NCI-H1436 (cell line): ENCODE measurements at places on chromosomes 4 and X.

- no peak for DNase-seq
Measured at GRCh38 chrX:31219174-31219573, 147.3 kb upstream of the FTHL17 start.

DNA sequence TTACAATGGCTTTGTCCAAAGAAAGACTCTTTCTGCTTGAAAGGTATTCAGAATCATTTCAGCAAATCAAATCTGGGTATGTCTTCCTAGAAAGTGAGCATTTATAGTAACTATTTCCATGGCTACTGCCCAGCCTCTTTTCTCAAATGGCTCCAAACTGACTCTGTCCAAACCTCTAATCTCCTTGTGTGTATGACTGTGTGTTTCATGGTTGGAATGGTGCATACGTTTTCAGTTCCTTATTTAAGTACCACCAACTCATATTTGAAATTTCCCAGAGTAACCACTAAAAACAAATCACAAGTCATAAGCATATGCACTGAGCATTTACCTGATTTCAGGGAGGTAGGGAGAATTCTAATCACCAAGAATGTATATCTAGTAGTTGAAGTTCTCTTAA, 106.0 kb downstream of the TMEM144 start:
- DNase-seq = no peak

DNA sequence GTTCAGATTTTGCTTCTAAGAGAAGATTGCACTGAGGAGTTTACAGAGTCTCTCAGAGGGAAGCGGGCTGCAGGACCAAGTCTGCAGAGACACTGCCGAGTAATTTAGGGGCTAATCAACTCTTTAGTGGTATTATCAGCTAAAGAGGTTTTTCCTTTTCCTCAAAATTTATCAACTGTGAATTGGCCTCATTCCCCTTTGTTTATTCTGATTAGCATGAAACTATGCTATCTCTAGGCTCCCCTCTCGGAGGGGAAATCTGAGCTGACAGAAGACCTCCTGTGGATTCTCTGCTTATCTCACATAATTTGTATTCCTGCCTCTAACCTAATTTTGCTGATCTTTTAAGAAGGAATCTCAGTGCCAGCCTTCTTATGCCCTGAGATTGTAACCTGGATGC, 201.0 kb downstream of the DCTD start:
- no peak for DNase-seq

DNA sequence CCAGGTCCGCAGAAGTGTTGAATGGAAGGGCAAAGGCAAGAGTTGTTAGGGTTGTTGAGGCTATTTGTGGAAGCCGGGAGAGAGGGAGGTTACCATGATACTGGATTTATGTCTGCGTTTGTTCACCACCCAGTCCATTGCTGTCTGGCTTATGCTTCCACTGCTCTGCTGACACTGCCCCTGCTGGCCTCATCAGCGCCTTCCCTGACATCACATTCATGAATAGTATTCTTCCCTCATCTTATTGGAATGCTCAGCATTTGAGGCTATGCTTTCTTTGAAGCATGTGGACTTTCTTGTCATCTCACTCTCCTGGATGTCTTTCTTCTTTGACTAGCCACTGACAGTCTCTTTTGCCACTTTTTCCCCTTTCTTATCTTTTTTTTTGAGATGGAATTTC, 10.3 kb downstream of the GNL3L start:
- DNase-seq = no peak

- no peak for DNase-seq
Measured at GRCh38 chr4:8319731-8320385, 50.3 kb downstream of the HTRA3 start.

GRCh38 chrX:116009861-116010710, 160.5 kb upstream of the AGTR2 start:
- no peak for DNase-seq

GRCh38 chr4:176883108-176883550, 90.4 kb upstream of the VEGFC start:
- DNase-seq = no peak

DNA sequence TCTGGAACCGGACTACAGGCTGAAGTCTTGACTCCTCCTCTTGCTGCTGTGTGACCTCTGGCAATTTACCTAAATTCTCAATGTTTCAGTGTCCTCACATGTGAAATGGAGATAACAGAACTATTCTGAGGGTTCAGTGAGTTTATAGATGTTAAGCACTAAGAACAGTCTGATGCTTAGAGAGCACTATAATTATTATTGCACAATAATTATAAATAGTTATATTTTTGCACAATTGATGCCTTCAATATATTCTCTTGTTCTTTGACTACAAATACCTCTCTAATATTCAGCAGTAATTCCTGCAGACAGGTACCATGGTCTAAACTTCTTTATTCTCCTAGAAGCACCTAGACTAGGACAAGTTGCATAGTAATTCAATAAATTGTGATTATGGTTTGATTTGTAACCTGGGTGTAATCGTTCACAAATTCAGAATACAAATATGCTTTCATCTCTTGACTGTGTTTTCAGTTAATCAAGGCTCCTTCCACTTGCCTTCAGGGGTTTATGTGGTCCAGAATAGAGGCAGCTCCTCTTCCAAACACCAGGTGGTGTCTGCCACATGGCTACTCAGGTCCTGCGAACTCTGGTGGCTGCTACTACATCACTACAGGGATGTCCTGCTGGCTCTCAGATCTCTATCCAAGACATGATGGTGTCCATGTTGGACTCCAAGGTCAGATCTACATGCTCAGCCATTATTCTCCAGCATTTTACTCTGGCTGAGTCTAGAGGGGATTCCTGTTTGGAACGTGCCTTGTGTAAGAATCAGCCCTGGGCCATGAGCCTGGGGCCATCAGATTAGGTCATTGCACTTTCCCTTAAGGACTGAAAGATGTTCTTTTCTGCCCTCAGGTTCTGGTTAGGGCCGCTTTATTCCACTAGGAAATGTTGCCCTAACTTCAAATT, 103.4 kb downstream of the QRFPR start:
- no peak for DNase-seq

DNA sequence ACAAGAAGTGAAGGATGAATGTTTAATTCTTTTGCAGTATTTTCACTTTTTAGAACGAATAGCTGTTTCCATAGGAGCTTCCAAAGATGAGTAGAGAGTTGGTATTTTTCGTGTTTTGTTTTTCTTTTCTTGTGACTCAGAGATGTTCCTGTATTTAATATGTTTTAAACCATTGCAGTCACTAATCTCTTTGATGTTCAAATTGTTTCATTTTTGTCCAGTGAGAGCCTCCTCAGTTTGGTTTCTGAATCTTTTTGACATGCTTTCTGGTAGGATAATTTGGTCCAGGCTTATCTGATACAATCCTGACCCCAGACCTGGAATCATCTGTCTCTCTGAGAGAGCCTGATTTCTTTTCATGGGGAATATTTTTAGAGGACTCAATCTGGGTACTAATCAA, 41.6 kb downstream of the BEX3 start:
- no peak for DNase-seq
